Left hindlimb (tissue), 1 donor: ENCODE measurements at places on chromosomes 2 and 18.

- DNase-seq: no peak
Measured at GRCh38 chr2:122681626-122682025, 926.2 kb downstream of the TSN start.

DNA sequence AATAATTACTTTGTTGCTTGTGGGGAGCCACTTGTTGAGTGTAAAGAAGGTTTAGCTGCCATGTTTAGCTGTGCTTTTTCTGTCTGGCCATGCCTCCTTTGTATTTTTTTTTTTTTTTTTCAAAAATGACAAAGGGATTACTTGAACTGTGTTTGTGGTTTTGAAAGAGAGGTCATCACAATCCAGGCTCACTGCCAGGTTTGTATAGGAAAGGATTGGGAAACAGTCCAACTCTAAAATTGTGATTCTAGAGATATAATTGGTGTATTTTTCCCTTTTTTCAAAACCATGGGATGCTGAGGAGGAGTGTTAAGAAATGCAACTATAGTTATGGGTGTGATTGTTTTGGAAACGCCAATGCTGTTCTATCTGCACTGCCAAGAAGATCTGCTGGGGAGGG lies 4.3 kb downstream of the ITPRIPL1 start:
- DNase-seq: no peak

- DNase-seq: peak; percentile 36
Measured at GRCh38 chr2:191318729-191319078, 73.5 kb downstream of the MYO1B start.

DNA sequence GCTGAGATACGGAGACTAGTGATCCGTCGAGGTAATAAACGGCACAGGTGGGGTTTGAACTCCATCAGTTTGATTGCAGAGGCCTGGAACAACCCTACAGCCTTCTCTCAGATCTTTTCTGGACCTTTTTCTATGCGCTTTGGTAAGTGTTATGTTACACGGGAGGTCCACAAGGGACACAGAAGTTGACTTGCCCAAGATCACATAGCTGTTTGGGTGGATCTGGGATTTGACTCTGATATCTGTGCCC lies 1.1 kb upstream of the DNPEP start:
- DNase-seq: no peak

DNA sequence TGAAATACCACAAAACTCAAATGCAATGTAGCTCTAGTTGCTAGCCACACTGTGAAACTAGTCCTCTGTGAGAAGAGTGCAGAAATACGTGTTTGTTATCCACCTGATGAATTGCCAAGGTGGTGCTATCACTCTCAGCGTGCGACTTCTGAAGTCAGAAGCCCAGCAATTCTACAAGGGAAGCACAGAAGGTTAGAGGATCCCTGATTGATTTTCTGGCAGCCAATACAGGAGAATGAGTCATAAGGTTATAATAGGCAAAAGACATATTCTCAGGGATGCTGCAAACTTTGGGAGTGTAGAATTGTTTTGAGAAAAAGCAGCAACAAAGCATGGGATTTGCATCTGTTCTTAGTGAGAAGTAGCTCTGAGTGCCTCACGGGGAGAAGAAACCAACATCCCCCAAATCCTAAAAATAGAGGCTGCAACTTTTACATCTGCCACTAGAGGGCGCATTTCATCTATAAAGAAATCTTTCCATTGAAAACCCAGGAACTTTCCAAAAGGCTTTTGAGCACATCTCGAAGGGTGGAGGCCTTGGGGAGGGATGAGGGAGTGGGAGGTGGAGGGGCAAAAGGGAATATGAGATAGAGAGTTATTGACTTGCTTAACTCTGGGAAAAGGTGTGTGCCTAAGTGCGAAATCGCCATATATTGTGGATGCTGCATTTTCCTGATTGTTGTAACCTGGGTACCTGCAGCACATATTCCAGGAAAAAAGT lies 78.0 kb downstream of the TMEM182 start:
- DNase-seq: no peak

DNA sequence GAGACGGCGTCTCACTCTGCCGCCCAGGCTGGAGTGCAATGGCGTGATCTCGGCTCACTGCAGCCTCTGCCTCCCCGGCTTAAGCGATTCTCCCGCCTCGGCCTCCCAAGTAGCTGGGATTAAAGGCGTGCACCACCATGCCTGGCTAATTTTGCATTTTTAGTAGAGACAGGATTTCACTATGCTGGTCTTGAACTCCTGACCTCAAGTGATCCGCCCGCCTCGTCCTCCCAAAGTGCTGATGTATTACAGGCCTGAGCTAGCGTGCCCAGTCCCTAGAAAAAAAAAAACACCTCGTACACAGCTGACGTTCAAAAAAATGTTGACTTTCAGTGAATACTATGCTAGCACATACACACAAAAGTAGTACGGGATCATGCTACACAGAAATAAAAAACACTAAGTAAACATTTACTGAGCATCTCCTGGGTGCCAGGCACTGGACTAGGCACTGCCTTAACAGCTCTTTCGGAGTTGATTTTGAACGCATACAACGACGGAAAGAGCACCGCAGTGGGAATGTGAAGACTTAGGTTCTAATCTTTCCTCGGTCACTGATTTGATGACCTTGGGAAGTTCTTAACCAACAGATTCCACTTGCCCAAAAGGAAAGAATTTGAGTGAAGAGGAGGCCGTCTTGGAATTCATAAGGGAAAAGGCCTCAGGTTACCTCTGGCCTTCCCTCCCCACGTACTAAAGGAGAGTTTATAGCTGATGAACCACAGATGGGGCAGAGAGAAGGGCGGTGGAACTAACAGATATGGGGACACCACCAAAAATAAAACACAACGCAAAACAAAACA lies 1.1 kb downstream of the DNAJC27 start:
- DNase-seq: no peak

GRCh38 chr2:39492095-39492590 lies 55.1 kb upstream of the MAP4K3 start:
- no peak for DNase-seq

GRCh38 chr2:113876503-113877387 lies 13.1 kb upstream of the ACTR3 start:
- DNase-seq: no peak

GRCh38 chr18:47260120-47260923 lies 8.9 kb upstream of the SKOR2 start:
- peak; percentile 52 for DNase-seq

- no peak for DNase-seq
Measured at GRCh38 chr2:49839818-49840217, 685.5 kb upstream of the FSHR start.

DNA sequence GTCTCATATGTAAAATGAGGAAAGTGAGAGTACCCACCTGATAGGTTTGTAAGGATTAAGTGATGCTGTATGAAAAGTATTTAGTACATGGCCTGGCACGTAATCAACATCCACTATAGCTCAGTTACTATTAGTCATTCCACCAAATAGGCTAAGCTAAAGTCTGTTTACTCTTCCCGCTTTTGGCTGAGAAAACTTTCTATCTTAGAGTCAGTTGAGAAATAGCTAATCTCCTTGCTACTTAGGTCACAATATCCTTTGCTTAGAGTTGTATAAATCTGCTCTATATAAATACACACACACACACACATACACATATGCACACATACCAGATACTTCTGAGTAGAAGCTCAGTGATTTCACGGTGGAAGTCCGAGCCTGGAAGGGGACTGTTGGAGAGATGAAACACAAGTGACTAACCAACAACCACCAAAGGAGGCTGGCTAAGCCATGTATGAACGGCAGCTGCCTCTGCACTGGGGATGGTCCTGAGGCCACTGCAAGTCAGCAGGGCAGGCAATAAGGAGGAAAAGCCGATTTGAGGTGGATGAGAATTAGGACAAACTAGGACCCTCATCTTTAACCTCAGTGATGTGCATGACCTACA lies 104.6 kb upstream of the EPHA4 start:
- DNase-seq: no peak

- no peak for DNase-seq
Measured at GRCh38 chr2:45902380-45902779, 250.9 kb downstream of the PRKCE start.

DNA sequence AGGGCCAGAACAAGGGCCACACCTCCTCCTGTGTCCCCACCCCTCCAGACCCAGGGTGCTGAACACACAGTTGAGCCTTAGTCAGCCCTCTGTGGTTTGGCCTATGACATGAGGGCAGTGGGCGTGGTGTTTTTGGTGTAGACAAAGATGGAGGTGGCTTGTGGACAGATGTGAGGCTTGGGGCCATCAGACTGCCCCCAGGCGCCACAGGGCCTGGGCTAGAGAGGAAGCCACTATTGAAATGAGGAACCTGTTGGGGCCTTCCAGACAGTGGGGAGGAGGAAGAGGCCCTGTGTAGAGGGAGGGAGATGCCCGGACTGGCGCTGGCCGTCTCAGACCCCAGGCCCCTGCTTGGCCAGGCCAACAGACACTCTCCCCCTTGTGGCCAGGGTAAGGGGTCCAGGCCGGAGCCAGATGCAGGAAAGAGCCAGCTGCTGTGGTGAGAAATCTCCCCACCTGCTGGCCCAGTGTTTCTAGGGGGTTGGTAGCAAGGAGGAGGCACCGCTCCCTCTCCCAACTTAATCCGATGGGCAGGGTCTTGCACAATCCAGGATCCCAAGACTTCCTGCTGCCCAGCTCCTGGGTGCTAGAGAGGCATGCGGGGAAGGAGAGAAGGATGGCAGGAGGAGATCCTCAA lies 53.8 kb downstream of the SMAD7 start:
- no peak for DNase-seq

- no peak for DNase-seq
Measured at GRCh38 chr2:55135491-55135890, 85.2 kb upstream of the RTN4 start.

GRCh38 chr2:239809391-239809790 lies 215.8 kb downstream of the NDUFA10 start:
- no peak for DNase-seq

DNA sequence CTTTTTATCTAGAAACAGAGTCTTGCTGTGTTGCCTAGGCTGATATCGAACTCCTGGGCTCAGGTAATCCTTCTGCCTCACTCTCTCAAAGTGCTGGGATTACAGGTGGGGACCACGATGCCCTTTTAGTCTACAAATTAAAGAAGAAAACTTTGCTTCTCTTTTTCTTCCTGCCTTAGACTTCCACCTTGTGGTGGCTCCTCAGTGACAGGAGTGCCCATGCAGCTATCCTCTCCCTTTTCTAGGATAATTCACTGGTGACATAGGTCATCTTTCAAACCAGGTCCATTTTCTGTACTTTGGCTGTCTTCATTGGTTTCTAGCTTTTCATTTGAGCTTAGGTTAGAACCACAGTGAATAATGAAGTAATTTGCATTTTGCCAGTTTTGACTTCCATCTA lies 13.6 kb downstream of the DCAF17 start:
- DNase-seq: no peak

DNA sequence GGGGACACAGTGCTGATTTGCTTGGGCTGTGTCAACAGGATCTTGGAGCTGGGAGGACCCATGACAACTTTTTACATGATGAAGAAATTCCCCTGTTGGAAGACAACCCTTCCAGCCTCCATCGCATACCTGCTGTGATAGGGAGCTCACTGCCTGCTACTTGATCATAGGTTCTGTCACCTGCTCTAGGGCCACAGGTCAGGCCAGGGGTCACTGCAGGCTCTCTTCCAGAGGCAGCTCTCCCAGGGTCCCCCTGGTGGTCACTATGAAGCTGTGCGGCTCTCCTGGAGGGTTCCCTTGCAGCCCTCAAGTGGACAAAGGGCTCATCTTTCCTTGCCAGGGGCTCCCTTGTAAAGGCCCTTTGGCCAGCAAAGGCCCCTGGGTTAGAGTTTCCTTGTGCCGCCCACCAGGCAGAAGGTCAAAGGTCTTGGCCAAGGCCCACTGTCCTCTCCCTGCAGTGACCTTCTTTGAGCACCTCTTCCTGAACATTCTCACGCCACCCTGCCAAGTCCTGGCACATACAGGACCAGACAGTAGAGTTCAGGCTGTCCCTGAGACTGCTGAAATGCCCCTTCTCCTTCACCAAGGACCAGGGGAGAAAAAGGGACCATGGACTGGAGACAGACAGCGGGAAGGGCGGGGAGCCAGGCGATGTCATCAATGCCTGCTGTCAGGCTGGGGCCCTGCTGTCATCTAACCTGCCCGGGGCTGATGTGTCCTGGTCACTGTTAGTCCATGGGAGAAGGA lies 345.1 kb downstream of the DYSF start:
- DNase-seq: no peak

GRCh38 chr2:28527196-28527595 lies 31.3 kb downstream of the PLB1 start:
- DNase-seq: no peak

DNA sequence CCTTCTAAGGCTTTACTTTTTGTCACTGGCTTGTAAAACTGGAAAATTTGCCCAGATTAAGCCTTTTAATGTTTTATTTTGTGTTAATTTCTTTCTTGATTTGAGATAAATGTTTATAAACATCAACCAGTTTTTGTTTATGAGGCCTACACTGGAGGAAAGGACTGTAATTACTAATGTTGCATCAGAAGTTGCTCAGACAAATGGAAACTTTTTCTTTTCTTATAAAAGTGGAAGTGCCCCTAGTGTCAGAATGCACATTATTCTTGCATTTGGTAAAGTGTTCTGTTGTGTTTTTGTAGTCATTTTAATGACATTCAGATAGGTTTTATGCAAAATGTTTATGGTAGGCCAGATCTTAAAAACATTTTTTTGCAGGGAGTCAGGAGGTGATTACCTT lies 25.3 kb downstream of the LCLAT1 start:
- no peak for DNase-seq

GRCh38 chr2:178386986-178387597 lies 63.9 kb downstream of the PRKRA start:
- DNase-seq: no peak

DNA sequence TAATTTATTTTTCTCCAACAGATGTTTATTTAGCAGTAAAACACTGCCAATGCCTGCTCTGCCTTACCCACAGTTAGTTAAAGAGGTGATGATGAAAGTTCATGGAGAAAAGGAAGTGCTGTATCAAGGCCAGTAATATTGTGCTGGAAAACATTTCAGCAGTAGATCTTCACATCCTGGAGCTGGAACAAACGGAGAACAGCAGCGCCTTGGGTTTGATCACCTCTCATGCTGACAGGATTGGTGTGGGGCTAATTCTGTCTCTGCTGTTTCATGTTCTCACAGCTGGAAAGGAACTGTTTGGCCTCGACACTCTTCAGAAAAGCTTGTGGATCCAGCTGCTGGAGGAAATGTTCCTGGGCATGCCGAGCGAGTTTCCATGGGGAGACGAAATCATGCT lies 61.5 kb upstream of the RPE start:
- no peak for DNase-seq

- no peak for DNase-seq
Measured at GRCh38 chr18:55550471-55550870, 37.5 kb downstream of the TCF4 start.

GRCh38 chr2:117997872-117998454 lies 15.9 kb downstream of the CCDC93 start:
- no peak for DNase-seq

DNA sequence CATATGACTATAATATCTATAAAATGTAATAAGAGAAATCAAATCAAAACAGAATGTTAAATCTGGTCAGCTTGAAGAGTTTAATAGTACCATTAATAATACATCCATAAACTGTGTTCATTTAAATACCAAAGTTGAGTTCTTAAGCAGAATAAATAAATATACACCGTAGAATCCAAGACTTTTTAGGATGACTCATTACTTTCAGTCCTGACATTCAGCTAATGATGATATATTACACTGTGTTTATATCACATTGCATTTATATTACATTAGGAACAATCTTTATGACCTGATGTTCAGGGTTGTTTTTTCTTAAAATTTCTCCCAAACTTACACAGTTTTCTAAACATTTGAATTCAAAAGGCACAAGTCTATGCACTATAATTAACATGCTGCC lies 331.3 kb downstream of the SS18 start:
- DNase-seq: no peak

GRCh38 chr2:54977149-54977548 lies 73.1 kb downstream of the RTN4 start:
- DNase-seq: no peak
